ENCODE measurements at places on chromosomes 13 and 19. TPM values are rescaled to one million over a fixed set of nuclear protein-coding genes. Genes with fewer than 3 reads are reported as not detected.

GRCh38 chr19:3462991-3463713 lies 17.2 kb downstream of the SMIM24 start:
- H3K4me1 ChIP-seq = peaks cover 97% of the 10 kb centered on the region
- peaks cover 19% of the 10 kb centered on the region for H3K36me3 ChIP-seq
- H3K27me3 ChIP-seq = no peaks in the 10 kb centered on the region
- H3K27ac ChIP-seq = peak overlapping the region; percentile 84

GRCh38 chr13:62910541-62911060 lies 1495.0 kb upstream of the PCDH20 start:
- no peaks in the 10 kb centered on the region for H3K27me3 ChIP-seq
- H3K27ac ChIP-seq = no peak overlapping the region
- no peaks in the 10 kb centered on the region for H3K4me1 ChIP-seq
- no peak overlapping the region for H3K4me3 ChIP-seq

GRCh38 chr19:45468159-45468651 lies 409 bp downstream of the FOSB start:
- H3K4me3 ChIP-seq = peak overlapping the region; percentile 62
- peaks cover 35% of the 10 kb centered on the region for H3K4me1 ChIP-seq
- no peaks in the 10 kb centered on the region for H3K27me3 ChIP-seq

DNA sequence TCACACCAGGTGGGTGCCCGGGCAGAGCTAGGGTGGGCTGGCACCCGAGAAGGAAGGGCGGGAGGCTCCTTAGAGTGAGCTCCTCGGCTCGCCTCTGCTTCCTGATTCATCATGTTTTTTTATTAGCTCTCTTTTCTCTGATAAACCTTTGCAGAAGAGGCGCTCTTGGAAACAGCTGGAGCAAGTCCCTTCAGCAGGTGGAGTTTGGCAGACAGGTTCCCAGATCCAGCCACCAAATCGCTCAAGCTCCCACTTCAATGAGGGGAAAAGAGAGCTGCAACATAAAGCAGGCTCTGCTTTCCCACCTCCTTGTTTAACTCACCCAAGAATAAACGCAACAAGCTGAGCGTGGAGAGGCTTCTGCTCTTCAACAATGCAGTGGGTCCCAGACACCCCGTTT lies 244.8 kb downstream of the TSHZ3 start:
- no peaks in the 10 kb centered on the region for H3K36me3 ChIP-seq
- H3K4me3 ChIP-seq = no peak overlapping the region
- no peak overlapping the region for H3K27ac ChIP-seq

DNA sequence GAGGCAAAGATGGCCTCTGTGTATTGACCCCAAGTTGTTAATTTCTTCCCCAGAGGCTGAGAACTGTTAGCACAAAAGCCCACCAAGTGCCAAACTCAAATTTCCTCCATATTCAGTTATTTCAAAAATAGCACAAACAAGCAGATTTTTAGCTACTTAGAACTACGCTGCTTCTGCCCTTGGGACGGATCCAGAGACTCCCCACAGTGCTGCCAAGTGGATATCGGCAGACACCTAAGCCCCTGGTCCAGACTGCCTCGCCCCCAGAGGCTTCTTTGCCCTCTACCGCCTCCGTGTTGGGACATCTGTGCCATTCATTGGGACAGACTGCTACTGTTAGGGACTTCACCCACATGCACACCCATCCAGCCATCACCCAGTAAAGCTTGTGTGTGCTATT lies 188.3 kb downstream of the POSTN start:
- no peak for DNase-seq
- no peaks in the 10 kb centered on the region for H3K27me3 ChIP-seq
- no peak overlapping the region for H3K27ac ChIP-seq

DNA sequence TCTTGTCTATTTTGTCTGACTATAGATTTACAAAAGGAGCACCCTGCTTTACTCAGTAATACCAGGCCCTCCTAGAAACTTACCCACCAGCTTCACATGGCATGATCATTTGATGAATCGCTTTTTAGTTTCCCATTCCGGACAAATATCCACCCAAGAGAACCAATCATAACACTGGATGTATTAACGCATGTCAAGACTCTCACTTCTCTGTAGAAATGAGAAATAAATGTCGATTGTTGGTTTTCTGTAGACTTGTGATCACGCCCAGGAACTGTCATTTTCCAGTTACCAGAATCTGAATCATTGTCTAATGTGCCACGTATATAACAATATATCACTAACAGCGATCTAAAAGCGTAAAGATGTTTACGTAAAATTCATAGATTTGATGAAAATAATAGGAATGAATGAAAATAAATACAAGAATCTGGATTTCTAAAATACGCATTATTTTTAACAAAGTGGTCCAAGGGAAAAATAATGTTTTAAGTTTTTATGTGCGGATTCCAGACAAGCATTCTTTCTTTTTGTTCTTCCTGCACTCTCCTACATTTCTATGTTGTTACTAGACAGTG lies 14.0 kb downstream of the CDX2 start:
- no peaks in the 10 kb centered on the region for H3K36me3 ChIP-seq
- peak; percentile 55 for DNase-seq
- H3K4me3 ChIP-seq = no peak overlapping the region
- H3K27ac ChIP-seq = no peak overlapping the region

DNA sequence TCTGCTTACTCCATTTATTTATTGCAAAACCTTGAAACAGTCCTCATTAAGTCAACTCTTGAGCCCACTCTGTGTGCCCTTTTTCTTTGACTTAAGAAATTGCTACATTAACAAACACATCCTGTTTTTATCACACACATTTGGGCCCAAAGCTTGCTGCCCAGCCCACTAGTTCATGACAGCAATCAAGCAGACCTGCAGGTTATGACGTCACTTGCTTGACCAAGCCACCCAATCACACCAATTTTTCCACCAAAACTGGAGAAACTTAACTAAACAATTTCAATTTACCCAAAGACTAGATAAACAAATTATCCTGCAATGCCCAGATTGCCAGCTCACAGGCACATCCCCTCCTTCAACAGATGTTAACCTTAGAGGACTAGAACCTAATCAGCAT lies 120.7 kb downstream of the ZNF429 start:
- no peak for DNase-seq
- H3K27me3 ChIP-seq = no peaks in the 10 kb centered on the region
- no peak overlapping the region for H3K27ac ChIP-seq

GRCh38 chr19:1438933-1439354 lies 748 bp downstream of the RPS15 start:
- peak overlapping the region; percentile 89 for H3K27ac ChIP-seq
- no peak for DNase-seq
- H3K4me1 ChIP-seq = peaks cover 25% of the 10 kb centered on the region
- H3K27me3 ChIP-seq = no peaks in the 10 kb centered on the region
- peak overlapping the region; percentile 91 for H3K4me3 ChIP-seq

DNA sequence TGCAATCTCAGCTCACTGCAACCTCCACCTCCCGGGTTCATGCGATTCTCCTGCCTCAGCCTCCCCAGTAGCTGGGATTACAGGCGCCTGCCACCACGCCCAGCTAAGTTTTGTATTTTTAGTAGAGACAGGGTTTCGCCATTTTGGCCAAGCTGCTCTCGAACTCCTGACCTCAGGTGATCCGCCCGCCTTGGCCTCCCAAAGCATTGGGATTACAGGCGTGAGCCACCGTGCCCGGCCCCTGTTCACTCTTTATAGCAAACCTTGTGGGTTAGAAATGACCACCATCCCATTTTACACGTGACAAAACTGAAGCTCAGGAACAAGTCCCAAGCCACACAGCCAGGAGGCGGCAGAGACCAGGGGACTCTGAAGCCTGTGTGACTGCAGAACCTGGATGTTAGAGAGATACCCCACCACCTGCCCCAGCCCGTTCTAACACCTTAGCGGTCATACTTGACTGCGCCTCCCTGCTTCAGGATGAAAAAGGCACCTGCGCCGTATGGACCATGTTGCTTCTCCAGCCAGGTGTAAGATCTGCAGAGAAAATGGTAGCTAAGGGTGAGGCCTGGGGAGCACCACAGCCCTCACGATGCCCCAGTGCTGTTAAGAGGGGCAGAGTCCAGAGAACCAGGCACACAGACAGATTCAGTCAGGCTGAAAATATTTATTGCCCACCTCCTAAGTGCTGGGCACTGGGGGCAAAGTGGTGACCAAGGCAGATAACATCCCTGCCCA lies 3.6 kb downstream of the DMAC2 start:
- no peak overlapping the region for H3K4me3 ChIP-seq
- H3K27ac ChIP-seq = no peak overlapping the region
- DNase-seq = no peak
- peaks cover 50% of the 10 kb centered on the region for H3K36me3 ChIP-seq
- H3K4me1 ChIP-seq = peaks cover 27% of the 10 kb centered on the region

GRCh38 chr19:45820413-45821102 lies 5.5 kb upstream of the RSPH6A start:
- no peak overlapping the region for H3K27ac ChIP-seq
- H3K36me3 ChIP-seq = peaks cover 77% of the 10 kb centered on the region
- H3K27me3 ChIP-seq = peaks cover 7% of the 10 kb centered on the region
- H3K4me3 ChIP-seq = no peak overlapping the region
- H3K4me1 ChIP-seq = peaks cover 7% of the 10 kb centered on the region

- peak within 1 kb of the TSS; percentile 90 for H3K27ac ChIP-seq
- peaks cover 28% of the 10 kb centered on the region for H3K36me3 ChIP-seq
- DNase-seq = peak; percentile 99
- peaks cover 31% of the 10 kb centered on the region for H3K4me1 ChIP-seq
- peak within 1 kb of the TSS; percentile 68 for H3K4me3 ChIP-seq
- no peaks in the 10 kb centered on the region for H3K27me3 ChIP-seq
Measured at GRCh38 chr19:38929929-38930775, at the start of gene SARS2. SARS2 (minus strand) TSS chr19:38930763; CDS start chr19:38930736, 27 bp downstream.

- peaks cover 24% of the 10 kb centered on the region for H3K4me1 ChIP-seq
- no peak overlapping the region for H3K27ac ChIP-seq
- no peak for DNase-seq
Measured at GRCh38 chr19:10692673-10693264, 8.5 kb upstream of the QTRT1 start.

- H3K36me3 ChIP-seq = peaks cover 34% of the 10 kb centered on the region
- peak overlapping the region; percentile 83 for H3K4me3 ChIP-seq
- no peaks in the 10 kb centered on the region for H3K27me3 ChIP-seq
- no peak for DNase-seq
- H3K27ac ChIP-seq = peak overlapping the region; percentile 98
- H3K4me1 ChIP-seq = peaks cover 100% of the 10 kb centered on the region
Measured at GRCh38 chr19:11191273-11191755, 6.0 kb downstream of the KANK2 start.

DNA sequence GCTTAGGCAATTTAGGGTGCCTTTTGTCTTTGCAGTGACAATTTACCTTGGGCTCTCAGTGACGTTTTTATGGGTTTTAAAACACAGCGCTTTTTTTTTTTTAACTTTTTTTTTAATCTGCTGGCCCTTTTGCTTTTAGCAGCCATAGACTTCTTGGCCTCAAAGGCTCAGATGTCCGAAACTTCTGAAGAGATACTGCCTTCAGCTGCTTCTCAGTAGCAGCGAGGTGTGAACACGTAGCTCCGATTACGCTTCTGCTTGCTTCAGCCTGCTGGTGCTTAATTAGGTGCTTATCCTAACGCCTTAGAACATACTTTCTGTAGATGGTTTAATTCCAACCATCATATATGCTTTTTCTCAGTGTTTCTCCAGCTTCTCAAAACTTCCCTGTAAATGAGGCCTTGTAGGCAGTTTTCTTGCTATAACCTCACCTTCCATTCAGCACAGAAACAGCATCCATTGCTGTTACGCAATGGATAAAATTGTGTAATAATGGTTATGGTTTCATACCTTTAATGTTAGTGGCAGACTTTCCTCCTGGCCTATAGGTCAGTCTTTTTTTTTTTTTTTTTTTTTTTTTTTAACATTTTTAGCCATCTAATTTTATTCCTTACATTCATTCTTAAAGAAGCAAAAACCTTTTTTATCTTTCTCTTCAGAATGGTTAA lies 723.9 kb downstream of the GPC5 start:
- H3K27ac ChIP-seq = no peak overlapping the region
- H3K27me3 ChIP-seq = no peaks in the 10 kb centered on the region
- no peak overlapping the region for H3K4me3 ChIP-seq
- no peaks in the 10 kb centered on the region for H3K4me1 ChIP-seq
- no peak for DNase-seq
- no peaks in the 10 kb centered on the region for H3K36me3 ChIP-seq

DNA sequence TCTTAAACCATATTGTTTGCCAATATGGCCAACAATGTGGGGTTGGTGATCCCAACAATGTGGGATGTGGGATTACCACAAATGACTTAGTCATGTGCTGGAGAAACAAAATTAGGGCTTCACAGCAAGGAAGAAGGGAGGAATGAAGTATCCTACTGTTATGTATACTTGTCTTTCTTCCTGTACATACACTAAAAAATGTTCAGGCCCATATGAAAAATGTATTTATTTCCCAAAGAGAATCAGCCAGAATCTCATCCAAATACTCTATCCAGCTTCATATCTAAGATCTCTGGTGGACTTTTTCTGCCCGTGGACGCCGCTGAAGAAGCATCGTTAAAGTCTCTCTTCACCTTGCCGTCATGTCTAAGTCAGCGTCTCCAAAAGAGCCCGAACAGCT lies at the start of gene HNRNPA1L2:
HNRNPA1L2 (plus strand) TSS at position 301 of the 400 bp plus-strand sequence; CDS start at position 363, 62 bp downstream.
- H3K4me3 ChIP-seq = no peak within 1 kb of the TSS
- H3K27me3 ChIP-seq = no peaks in the 10 kb centered on the region
- no peaks in the 10 kb centered on the region for H3K4me1 ChIP-seq
- peaks cover 60% of the 10 kb centered on the region for H3K36me3 ChIP-seq

Gene ZNF91
- 25.5 TPM for total RNA-seq

Gene RNF113B
- not detected for total RNA-seq

Gene PRX
- total RNA-seq = 7.3 TPM

Gene CYP4F8
- not detected for total RNA-seq

Gene FFAR3
- not detected for total RNA-seq

Gene SPACA4
- total RNA-seq = not detected

Gene SH2D3A
- total RNA-seq = not detected

Gene ACER1
- not detected for total RNA-seq

Gene KBTBD6
- 7.9 TPM for total RNA-seq

Gene GFY
- not detected for total RNA-seq

Gene C19orf67
- not detected for total RNA-seq

Gene THSD1
- 7.5 TPM for total RNA-seq
